ENCODE measurements at places on chromosomes 12 and 14.

- DNase-seq = peak; percentile 61
These were observed 33.4 kb downstream of the ANO4 start for GRCh38 chr12:100827901-100828520.

GRCh38 chr12:70185301-70185700, 57.9 kb upstream of the CNOT2 start:
- DNase-seq = no peak

- DNase-seq = no peak
These were observed 486.2 kb downstream of the NAV3 start for GRCh38 chr12:78316631-78317468.

DNA sequence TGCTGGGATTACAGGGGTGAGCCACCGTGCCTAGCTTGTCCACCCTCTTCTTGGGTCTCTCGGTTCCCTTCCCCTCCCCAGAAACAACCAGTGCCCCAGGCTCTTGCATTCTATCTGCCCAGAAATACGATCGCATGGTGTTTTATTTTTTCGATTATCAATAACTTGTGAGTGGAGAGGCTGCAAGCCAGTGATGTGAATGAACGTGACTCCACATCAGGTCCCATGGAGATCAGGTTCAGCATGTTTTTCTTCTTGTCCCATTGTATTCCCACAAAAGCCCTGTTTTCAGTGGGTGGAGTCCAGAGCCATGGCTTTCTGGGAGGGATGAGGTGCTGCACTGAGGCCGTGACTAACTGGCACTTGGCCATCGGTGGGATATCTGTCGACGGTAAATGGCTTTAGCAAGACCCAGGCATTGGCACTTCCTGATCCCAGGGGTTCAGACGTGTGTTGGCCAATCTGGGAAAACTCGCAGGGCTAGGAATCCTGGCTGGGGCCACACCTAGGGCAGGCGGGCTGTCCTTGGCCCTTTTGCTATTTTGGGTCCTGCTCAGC, 12.7 kb upstream of the HNF1A start:
- no peak for DNase-seq

- peak; percentile 75 for DNase-seq
These were observed 44.0 kb downstream of the RBMS2 start for GRCh38 chr12:56565510-56566101.

- DNase-seq = no peak
These were observed 18.7 kb downstream of the RERGL start for GRCh38 chr12:18071336-18071735.

GRCh38 chr12:95547522-95548055, 3.7 kb downstream of the USP44 start:
- no peak for DNase-seq

DNA sequence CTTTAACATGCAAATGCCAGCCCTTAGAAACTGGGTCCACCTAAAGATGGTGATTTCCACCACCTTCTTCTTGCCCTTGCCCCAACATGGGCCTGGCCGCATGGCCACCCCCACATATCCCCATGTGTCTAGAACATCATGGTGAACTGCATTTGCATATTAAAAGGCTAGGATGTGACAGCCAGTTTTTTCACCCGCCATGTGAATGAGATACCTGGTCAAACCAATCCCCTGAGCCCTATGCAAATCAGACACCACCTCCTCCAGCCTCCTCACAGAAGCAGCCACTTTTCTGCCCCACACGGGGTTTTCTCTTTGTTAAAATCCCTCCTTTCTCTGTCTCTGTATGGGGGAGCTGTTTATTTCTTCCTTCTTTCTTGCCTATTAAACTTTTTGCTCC, 1322.5 kb downstream of the FSCB start:
- no peak for DNase-seq

GRCh38 chr12:41039461-41039860, 148.7 kb upstream of the PDZRN4 start:
- DNase-seq = no peak

DNA sequence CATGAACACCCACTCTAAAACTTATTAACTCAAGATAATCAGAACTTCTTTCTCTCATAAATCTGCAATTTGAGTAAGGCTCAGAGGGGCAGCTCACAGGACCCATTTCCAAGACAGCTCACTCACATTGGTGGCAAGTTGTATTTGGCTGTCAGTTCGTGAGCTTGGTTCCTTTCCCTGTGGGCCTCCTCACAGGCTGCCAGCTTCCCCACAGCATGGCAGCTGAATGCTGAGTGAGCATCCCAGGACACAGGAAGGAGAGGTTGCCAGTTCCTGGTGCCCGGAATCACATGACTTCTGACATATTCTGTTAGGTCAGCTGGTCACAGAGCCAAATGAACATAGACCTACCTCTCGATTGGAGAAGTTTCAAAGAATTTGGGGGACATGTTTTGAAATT, 116.6 kb upstream of the TMEM233 start:
- no peak for DNase-seq

DNA sequence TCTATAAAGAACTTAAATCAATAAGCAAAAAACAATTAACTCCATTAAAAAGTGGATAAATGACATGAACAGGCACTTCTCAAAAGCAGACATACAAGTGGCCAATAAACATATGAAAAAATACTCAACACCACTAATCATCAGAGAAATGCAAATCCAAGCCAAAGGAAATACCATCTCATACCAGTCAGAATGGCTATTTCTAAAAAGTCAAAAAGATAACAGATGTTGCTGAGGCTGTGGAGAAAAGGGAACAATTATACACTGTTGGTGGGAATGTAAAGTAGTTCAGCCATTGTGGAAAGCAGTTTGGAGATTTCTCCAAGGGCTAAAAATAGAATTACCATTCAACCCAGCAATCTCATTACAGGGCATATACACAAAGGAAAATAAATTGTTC, 234.5 kb upstream of the PLXNC1 start:
- DNase-seq = no peak

DNA sequence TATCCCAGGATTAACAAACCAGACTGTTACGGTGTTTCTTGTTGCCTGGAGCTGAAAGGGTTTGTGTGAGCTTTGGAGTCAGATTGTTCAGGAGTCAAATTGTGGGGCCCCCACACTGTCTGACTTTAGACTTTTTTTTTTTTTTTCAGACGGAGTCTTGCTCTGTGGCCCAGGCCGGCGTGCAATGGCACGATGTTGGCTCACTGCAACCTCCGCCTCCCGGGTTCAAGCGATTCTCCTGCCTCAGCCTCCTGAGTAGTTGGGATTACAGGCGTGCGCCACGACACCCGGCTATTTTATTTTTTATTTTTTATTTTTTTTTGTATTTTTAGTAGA, 847 bp downstream of the TSFM start:
- DNase-seq = no peak

DNA sequence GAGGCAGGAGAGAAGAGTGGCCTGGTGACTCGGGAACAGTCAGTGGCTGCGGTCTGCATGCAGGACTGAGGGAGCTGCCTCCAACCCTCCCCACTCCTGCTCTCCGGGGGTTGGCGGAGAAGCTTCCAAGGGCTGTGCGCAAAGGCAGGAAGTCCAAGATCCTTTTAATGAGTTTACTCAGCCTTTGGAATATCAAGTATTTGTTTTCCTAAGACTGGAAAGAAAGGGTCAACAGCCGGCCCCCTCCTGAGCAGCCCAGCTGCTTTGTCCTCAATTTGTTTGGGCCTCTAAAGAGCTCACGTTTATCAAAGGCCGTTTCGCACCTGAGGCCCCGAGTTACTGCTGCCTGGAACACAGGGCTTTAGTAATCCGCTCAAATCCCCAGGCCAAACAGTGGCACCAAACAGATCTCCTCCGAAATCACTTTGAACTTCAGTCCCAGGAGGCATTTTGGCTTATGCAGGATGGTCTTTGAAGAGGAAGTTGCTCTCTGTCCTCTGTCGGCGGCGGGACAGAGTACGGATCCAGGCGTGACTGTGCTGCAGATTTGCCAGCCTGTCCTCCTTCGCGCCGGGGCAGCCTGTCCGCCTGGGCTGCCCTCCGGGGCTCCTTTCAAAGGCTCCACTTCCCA, 117.2 kb upstream of the FZD10 start:
- DNase-seq = peak; percentile 11

DNA sequence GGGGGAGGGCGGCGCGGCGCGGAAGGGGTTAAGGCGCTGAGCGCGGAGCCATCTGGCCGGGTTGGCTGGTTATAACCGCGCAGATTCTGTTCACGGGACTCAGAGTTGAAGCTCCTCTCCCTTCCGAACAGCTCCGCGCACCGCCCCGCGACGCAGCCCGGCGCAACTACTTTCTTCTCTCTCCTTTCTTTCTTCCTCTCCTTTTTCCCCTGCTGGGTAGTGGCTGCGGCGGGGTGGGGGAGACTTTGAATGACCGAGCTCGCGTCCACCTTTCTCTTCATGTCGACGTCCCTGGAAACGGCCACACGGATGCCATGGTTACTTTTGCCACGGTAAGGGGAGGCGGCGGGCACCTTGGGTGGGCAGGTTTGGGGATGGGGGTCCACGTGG, at the start of gene NTF3:
Gene NTF3, plus strand, starts transcription at position 98 of the 390 bp plus-strand sequence. Its CDS starts 217 bp downstream, at position 315.
- no peak for DNase-seq

GRCh38 chr14:59463787-59464485, 1.2 kb downstream of the GPR135 start:
- no peak for DNase-seq
